ENCODE measurements at places on chromosomes 13 and 19.

DNA sequence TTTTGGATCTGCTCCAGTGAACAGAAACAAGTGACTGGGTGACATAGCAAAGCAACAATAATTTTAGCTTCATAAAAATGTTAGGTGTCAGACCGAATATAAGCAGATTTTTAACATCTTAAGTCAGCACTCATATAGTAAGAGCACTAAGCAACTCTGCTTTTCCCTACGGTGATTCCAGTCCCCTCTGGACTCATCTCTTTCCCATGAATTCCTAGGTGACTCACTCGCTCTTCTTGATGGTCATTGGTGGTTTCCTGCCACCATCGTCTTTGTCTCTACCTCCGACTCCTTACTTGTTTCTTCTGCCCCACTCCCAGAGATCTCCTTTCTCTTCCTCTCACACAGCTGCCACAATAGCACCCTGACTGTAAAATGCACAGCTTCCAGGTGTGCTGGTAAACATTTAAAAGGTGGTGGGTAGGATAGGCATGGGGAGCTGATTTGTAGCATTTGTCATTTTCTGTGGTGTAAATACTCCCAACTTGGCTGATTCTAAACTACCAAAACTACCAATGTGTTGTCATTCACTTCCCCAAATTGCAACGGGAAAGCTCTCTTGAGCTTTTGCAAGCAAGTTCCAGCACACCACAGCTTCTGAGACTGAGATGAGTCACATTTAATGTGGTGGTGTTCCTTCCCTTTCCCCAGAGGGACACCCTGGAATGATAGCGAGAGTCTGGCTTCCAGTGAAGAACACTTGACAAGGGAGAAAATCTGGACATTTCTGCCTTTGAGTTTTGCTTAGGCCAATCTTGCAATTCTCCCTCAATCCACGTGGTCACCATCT is 42.8 kb upstream of the CLDN10 start:
- H3K27me3 ChIP-seq: peaks cover 1% of the 10 kb centered on the region
- no peaks in the 10 kb centered on the region for H3K36me3 ChIP-seq
- DNase-seq: no peak
- no peak overlapping the region for H3K27ac ChIP-seq

DNA sequence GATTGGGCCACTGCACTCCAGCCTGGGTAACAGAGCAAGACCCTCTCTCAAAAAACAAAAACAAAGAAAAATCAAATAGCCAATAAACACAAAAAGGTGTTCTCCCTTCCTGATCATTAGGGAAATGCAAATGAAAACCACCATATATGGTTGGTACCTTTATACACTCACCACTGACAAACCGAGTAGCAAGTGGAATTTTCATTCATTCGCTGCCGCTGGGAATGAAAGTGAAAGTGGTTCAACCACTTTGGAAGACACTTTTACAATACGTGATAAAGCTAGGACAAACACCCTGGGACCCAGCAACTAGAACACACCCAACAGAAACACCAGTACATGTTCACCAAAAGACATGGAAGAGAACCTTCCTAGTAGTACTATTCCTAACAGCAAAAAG is 21.0 kb downstream of the GRIK5 start:
- peaks cover 4% of the 10 kb centered on the region for H3K27me3 ChIP-seq
- no peaks in the 10 kb centered on the region for H3K36me3 ChIP-seq
- H3K4me3 ChIP-seq: peak overlapping the region; percentile 15
- no peak overlapping the region for H3K27ac ChIP-seq
- DNase-seq: no peak
- H3K4me1 ChIP-seq: peaks cover 19% of the 10 kb centered on the region

DNA sequence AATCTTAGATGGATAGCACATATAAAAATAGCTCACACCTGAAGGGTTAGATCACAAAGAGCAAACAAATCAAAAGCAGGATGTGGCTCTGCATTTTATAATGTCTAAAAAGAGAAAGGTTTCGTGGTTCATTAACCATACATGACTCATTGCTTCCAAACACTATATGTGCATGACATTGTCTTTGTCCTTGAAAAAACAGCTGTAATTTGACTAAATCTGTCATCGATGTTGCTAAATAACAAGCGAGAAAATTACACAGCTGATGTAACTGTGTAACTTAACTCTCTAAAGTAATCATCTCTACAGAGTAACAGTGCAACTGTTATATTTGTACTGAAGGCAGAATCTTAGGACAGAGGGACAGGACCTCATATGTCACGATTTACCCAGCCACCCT is 383.1 kb upstream of the GPC6 start:
- H3K27ac ChIP-seq: no peak overlapping the region
- H3K27me3 ChIP-seq: no peaks in the 10 kb centered on the region
- H3K4me3 ChIP-seq: no peak overlapping the region
- no peaks in the 10 kb centered on the region for H3K4me1 ChIP-seq
- DNase-seq: no peak

DNA sequence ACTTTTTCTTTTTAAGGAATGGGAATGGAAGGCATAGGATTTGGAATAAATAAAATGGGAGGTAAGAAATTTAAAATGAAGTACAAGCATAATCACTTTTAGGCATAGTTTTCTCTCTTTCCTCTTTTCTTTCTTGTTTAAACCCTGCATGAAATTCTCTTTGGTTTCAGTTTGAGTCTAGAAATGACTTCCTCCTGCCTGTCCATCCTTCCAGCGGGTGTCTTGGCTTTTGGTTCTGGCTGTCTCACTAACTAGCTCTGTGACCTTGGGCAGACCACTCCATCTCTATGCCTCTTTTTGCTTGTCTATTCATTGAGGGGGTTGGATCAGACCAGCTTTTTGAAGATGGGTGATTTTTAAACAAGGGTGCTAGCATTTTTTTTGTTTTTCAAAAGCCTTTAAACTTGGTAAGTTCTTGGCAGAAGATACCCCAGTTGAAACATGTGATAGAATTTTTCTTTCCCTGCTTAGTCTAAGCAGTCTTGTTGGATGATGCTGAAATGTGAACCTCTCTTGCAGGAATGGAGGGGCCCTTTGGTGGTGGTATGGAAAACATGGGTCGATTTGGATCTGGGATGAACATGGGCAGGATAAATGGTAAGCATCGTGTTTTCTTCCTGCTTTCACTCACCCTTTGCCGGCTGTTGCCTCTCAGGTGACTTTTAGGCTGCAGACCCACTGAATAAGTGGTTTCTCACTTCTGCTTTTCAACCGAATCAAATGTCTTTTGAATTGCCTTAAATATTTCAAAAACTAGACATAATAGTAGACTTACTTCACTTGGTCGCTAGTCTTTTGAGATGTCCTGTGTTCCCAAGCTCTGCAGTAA is 28.6 kb downstream of the PRAM1 start:
- no peaks in the 10 kb centered on the region for H3K27me3 ChIP-seq
- peaks cover 84% of the 10 kb centered on the region for H3K36me3 ChIP-seq
- no peak overlapping the region for H3K4me3 ChIP-seq
- peaks cover 67% of the 10 kb centered on the region for H3K4me1 ChIP-seq

GRCh38 chr19:30679153-30679702 is 307.0 kb downstream of the ZNF536 start:
- no peak for DNase-seq
- no peaks in the 10 kb centered on the region for H3K36me3 ChIP-seq
- H3K27ac ChIP-seq: no peak overlapping the region

DNA sequence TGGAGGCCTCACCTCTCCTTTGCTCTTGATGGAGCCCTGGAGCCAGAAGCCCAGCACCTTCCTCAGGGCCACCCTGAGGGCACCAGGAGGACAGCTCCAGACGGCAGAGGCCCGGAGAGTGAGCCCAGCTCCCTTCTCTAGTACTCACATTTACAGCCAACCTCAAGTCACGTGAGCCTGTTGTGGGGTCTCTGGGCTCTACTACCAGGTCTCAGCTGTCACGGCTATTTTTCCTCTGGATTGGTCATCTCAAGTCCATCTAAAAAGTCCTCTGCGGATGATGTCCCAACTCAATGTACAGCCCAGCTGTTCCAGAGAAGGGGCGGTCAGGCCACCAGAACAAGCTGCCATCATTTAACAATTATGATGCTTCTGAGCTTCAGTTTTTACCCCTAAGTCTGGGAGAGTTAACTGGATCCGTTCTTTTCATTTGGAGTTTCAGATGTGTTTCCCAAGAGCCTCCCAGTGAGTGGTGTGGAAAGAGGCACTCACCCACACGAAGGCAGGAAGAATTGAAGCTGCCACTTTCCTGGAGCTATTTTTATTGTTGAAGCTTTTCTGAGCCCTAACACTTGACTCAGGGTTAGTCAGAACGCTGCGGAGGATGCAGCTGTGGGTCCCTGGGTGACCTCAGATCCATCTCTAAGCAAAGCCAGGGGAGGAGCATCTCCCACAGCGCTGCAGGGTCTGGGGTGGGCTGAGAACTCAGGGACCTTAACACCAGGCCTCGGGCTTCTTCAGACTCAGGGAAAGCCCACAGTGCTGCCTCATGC is 143.5 kb upstream of the UBL3 start:
- no peak for DNase-seq
- H3K27me3 ChIP-seq: no peaks in the 10 kb centered on the region
- no peaks in the 10 kb centered on the region for H3K4me1 ChIP-seq
- no peak overlapping the region for H3K27ac ChIP-seq
- H3K4me3 ChIP-seq: no peak overlapping the region
- H3K36me3 ChIP-seq: no peaks in the 10 kb centered on the region

DNA sequence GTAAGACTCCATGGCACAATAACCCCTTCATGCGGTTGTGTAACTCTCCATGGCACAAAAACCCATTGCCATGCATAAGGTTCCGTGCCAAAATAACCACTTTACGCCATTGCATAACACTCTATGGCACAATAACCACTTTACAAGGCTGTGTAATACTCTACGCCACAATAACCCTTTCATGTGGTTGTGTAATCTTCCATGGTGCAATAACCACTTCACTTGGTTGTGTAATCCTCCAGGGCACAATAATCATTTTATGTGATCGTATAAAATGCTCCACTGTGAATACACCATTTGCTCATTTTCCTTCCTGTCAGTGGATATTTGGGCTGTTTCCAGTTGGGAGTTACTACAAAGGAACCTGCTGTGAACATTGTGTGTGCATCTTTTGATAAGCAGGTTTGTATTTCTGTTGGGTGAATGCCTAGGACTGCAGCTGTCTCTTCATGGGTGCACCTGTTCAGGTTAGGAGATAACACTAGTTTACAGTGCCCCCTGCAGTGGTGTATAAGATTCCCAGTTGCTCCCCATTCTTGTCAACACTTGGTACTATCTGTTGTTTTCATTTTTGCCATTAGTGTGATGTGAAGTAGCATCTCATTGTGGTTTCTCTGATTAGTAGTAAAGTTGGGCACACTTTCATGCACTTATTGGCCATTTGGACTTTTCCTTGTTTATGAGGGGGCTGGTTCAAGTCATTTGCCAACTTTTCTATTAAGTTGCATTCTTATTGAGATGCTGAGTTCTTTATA is 21.1 kb upstream of the ZSCAN18 start:
- H3K27ac ChIP-seq: no peak overlapping the region
- peaks cover 28% of the 10 kb centered on the region for H3K36me3 ChIP-seq
- H3K4me1 ChIP-seq: no peaks in the 10 kb centered on the region
- no peak for DNase-seq
- no peaks in the 10 kb centered on the region for H3K27me3 ChIP-seq
